ENCODE measurements at places on chromosomes 2 and 18. TPM values are rescaled to one million over a fixed set of nuclear protein-coding genes. Genes with fewer than 3 reads are reported as not detected.

RUFY4 gene
- 0.22 TPM for polyA plus RNA-seq

RNF125 gene
- 11.2 TPM for polyA plus RNA-seq

ICA1L gene
- 0.27 TPM for polyA plus RNA-seq

DSG2 gene
- 66.9 TPM for polyA plus RNA-seq

DNA sequence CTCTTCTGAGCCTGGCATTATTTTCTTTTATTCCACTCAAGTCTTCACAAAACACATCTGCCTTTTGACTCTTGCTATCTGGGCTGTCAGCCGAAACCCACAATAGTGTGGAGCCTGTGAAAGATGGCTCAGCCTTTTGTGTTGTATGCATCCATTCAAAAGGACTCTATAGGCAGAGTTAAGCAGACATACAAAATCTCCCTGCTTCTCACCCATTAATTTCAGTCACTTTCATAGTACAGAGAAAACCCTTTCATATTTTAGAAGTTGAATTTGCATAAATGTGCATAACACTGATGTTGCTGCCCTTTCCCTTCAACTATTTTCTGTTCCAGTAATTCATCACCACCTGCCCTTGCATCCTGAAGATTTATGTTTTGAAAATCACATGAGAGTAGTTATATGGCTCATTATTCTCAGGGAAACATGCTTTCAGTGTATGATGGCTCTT is 154.6 kb downstream of the EVA1A start:
- no peak for DNase-seq

DNA sequence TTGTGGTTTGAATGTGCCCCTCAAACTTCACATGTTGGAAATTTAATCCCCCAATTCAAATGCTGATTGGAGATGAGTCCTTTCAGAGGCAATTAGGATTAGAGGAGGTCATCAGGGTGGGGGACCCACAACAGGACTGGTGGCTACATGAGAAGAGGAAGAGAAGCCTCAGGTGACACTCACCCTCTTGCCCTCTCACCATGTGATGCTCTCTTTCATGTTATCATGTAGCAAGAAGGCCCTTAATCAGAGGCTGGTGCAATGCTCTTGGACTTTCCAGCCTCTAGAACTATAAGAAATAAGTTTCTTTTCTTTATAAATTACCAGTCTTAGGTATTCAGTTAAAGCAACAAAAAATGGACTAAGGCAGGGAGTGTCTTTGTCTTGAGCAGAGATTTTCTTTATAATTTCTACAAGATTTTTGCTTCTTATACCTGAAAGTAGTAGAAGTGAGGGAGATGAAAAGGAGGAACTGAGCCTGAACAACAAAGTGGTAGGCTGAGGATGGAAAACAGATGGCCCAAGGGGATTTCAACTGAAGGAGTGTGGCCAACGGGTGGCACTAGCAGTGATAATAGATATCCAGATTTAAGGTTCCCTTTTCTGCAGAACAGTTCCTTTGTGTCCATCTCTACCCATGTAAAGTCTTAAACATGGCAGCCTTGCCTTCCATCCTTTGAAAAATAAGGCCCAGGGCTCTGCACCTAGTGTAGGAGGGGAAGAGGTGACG is 49.2 kb upstream of the TGIF1 start:
- DNase-seq: no peak

DNA sequence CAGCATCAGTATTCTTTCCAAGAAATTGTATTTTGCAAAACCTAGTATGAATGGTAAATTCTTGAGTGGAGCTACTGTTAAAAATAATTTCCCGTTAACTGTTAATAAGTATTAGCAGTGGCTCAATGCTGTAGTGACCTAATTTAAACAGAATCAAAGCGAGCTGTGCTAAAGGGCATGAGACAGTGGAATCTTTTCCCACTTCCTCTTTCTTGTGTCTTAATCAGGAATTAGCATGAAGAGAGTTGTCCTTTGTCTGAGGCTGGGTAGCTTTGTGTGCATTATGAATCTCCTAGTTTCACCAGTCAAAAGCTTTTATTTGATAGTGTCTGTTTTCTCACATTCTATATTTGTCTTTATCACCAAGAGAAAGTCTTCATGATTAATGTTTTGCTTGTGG is 298.8 kb upstream of the GCFC2 start:
- no peak for DNase-seq

DNA sequence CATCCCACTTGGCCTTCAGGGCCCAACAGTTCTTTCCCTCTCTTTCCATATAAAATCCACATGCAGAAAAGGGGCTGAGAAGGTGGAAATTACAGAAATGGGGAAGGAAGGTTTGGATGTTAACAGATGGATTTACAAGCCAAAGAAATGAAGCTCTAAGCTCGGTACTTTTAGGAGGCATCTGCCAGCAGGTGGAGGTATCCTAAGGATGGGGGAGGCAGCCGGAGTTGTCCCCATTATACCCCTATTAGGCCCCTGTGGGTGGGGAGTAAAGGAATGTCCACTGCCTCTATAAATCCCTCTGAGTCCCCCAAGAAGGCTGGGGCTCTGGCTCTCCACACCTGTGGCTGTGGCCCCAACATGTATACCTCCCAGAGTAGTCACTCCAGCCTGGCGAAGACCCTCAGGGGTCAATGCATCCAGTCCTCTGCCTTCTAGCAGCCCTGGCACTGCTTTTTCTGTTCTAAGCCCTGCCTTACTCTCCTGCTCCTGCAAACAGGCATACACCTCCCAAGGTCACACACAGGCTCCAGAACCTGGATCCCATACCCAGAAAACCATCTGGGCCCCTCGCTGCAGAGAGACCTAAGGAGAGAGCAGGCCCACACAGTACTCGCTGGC is 1.2 kb downstream of the FBXO41 start:
- no peak for DNase-seq

DNA sequence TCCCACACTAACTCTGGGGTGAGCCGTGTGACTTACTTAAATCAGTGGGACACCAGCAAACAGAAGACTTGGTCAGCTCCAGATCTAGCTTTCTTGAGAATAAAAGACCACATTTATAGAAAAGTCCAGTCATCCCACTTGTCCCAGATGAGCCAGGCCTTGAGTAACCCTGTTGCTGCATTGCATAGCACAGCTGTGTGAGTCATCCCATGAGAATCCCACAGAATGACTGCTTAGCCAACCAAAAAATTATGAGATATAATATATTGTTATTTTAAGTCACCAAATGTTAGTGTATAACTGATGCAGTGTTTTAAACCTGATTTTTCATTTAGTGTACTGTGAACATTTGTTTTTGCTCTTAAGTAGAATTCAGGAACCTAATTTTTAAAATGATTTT is 94.2 kb upstream of the FSHR start:
- no peak for DNase-seq

DNA sequence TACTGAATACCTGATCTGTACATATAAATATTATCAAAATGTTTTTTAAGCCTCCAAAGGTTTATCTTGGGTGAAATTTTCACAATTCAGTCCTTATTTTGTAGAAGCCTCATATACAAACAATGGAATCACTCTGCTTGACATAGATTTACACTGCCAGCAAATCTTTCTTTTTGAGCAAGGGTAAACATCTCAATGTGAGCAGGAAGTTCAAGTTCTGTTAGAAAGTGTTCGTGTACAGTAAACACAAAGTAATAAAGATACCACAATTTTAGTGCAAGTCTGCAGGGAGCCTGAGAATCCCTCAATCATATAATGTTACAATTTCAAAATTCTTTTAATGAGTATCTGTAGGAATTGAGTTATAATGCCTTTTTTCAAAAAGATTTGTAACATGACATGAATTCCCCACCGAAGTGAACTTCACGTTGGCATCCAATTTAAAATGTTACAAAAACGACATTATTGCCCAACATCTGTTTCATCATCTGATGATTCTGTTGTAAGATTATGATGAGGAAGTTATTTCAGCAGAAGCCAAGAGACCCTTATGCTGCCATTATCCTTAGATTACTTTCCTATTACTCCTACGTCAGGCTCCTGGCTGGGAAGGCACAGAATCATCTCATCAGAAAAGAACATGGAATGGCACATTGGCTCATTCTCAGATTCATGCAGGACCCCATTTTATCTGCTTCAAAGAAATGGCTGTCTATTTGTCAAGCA is 283.9 kb upstream of the ACVR2A start:
- no peak for DNase-seq

GRCh38 chr2:121591199-121591598 is 58.1 kb downstream of the CLASP1 start:
- no peak for DNase-seq

DNA sequence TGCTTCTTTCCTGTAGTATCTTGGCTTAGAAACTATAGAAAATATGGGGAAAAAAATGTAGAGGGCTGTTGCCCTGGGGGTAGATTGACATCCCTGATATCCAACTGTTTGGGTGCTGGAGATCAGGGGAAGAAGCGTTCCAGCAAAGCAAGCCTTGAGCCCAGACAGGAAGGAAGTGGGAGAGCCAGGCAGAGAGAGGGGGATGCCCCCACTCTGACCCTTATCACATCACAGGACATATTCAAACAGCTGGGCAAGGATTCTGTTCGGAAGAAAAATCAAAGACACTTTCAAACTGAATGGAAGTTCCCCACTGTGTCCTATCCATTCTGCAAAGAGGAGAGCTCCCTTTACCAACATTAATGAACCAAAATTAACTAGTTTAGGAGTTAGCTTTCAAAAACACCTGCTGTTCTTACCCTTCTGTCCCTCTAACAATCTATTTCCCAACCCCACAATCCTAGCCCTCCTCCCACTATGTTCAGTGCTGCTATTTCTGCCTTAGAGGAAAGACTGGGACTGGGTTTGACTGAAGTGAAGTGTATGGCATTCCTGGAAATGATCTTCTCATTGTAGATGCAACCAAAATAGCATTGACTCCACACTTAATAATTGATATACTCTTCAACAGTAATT is 16.9 kb upstream of the KCNG3 start:
- no peak for DNase-seq

GRCh38 chr2:130963849-130964793 is 127.4 kb downstream of the ARHGEF4 start:
- no peak for DNase-seq

- no peak for DNase-seq
Observed at GRCh38 chr2:151560289-151560688, 150.6 kb downstream of the RIF1 start.

DNA sequence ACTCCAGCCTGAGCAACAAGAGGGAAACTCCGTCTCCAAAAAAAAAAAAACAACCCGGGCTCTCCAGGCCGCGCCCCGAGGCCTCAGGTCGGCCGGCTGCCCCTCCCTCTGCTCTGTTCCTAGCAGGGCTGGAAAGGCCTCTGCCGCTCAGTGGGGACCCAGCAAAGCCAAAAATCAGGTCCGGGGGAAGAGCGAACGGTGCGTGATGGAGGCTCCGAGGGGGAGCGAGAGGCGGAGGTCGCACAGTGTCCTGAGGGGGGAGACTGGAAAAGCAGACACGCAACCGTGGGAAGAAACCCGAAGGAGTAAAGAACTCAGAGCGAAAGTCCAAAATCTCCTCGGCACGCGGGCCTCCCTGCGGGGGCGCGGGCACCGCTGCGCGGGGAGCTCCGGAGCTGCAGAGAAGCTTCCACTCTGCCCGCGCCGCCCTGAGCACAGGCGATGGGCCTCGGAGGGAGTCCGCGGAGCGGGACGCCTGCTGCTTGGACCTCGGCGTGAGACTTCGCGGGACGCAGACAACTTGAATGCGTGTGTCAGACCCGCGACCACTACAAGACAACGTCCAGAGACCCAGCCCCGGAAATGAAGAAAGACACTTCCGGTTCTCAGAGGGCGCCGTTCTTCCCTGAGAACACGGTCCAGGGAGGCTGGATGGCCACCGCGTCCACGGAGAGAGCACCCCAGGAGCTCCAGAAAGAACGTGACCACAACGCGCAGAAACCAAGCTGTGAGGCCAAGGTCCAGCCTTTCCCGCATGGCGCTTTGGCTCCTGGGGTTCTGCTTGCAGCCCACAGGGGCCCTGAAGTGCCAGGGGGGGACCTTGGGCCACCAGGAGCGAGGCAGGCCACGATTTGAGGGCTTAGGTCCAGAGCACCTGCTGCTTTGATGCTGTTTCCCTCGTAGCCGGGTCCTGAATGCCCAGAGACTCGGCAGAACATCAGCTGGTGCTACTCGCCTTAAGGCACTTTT is 219.8 kb downstream of the DPP10 start:
- peak; percentile 2 for DNase-seq

DNA sequence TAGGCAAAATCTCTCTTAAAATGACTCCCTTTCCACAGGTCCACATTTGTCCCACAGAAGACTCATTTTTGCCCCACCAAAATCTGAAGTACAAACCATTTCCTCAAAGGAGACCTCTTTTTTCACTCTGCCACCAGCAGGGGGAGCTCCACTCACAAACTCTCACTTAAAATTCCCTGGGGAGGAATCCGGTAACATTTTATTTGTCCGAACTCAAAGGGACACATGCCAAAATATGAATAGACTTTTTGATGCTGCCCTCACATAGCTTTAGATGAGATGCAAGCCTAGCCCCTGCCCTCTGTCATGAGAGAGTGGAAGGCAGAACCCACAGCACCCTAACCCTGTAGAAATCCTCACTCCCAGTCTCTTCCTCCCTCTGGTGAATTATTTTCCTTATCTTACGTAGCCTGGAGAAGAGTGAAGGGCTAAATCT is 57.1 kb downstream of the RMDN2 start:
- peak; percentile 75 for DNase-seq

GRCh38 chr2:233100192-233100998 is 40.3 kb downstream of the INPP5D start:
- DNase-seq: no peak

- no peak for DNase-seq
Observed at GRCh38 chr2:213079756-213080155, 71.7 kb downstream of the IKZF2 start.

DNA sequence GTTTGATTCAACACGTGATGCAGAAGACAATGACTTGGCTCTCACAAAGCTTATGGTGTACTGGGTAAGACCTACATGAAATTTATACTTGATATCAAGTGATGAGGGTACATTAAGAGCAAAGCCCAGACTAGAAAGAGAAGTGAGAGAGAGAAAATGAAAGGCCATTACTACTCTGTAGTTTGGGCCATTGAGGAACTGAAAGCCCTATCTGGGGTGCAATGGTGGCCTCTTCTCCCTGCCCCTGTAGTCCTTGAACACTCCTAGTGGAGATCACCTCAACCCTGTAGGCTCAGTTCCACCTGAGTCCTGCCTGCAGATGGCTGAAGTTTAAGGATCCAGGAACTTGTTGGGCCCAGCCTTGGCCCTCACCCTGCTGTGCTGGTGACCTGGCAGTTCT is 569.8 kb upstream of the MEX3C start:
- no peak for DNase-seq

GRCh38 chr2:75558786-75559679 is 1.7 kb downstream of the EVA1A start:
- DNase-seq: no peak

GRCh38 chr2:173940208-173941020 is 24.8 kb downstream of the SP3 start:
- no peak for DNase-seq

Data from small intestine (tissue), 16 donors.